ENCODE measurements at places on chromosomes 7 and 10.

- no peak for DNase-seq
Measured at GRCh38 chr10:49749556-49750491, 12.3 kb downstream of the OGDHL start.

- DNase-seq: no peak
Measured at GRCh38 chr10:107232013-107232412, 67.5 kb upstream of the SORCS1 start.

DNA sequence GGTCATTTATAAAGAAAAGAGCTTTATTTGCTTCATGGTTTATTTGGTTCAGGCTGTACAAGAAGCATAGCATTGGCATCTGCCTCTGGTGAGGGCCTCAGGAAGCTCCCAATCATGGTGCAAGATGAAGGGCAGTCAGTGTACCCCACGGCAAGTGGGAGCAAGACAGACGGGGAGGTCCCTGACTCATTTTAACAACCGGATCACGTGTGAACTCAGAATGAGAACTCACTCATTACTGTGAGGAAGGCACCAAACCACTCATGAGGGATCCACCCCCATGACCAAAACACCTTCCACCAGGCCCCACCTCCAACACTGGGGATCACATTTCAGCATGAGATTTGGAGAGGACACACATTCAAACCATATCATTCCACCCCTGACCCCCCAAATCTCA is 15.7 kb upstream of the CRYGN start:
- no peak for DNase-seq

DNA sequence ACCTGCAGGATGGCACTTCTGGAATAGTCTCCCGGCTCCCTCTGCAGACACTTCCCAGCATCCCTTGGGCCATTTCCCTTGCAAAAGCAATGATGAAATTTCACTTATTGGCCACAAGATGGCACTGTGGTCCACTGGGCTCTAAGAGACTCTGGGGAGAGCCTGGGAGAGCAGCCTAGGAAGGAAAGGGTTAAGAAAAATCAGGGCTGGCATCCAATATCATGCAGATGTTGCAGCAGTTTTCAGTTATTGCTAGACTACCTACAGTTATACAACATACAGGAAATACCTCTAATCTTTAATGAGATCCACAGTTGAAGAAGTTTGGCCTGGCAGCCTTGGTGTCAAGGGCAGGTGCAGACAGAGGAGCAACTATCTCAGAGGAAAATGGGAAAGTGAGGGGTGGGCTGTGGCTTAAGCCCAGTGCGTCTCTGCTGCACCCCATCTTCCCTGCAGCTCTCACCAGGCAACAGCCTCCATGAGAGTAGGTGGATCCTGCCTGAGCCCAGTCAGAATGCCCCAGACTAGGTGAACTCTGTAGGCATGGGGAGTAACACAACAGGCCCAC is 100.2 kb upstream of the PRSS58 start:
- no peak for DNase-seq

- no peak for DNase-seq
Measured at GRCh38 chr7:13910805-13911551, 78.5 kb downstream of the ETV1 start.

- DNase-seq: no peak
Measured at GRCh38 chr10:91023700-91024398, 103.0 kb upstream of the ANKRD1 start.

- no peak for DNase-seq
Measured at GRCh38 chr10:112565434-112566053, 118.5 kb downstream of the VTI1A start.

DNA sequence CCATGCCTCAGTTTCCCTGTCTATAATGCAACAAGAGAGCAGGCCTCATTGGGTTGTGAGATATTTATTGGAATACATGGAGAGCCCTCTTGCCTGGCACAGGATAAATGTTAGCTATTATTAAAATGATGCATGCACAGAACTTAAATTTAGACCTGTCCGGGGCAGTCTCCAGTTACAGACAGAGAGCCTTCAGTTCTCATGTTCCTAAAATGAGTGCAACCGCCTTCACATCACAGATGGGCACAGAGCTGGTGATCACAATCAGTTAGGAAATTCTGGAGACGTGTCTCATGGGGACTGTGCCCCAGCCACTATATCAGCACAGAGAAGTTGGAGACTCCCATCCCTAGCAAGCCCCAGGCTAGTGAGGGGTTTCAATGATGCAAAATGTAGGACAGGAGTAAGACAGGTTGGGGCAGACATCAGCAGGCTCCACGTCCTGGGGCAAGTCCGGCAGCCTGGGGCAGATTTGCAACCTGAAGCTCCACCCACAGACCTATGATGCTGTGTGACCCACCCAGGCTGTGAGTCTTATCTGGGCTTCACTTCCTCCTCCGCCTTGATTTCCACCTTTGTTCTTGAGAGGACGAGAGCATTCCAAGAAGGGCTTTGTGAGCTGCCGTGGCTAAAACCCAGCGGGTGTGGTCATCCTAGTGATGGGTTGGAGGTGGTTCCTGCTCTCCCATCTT is 49.4 kb downstream of the CXCL12 start:
- DNase-seq: no peak

Data from C1 segment of cervical spinal cord (tissue), 14 donors.